ENCODE measurements at places on chromosomes 3 and 15.

- DNase-seq = no peak
Observed at GRCh38 chr15:98817745-98818144, 169.4 kb downstream of the IGF1R start.

DNA sequence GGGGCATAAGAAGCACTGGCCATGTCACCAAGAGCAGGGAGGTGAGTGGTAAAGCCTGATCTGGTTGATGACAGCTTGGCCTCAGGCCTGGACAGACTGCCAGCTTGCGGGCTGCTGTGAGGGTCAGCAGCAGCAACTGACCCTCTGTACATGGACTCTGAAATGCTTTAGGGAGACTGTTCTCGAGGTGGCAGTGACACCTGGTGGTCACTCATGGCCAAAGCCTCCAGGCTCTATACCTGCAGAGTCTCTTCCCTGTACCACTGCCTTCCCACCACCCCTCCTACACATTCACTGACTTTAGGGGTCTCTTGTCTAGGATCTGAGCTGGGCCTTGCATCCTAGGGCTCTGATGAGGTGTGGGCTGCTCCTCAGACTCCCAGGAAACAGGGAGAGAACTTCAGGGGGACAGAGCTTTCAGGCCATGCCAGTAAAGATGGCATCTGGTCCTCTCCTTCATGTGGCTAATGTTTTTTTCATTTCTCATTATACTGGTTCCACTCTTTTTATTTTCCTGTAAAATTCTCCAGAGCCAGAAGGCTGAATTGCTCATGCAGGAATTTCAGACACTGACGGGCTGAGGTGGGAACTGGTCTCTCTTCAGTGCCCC, 17.2 kb upstream of the TIMP4 start:
- no peak for DNase-seq

GRCh38 chr3:106337116-106337515, 468.3 kb upstream of the CBLB start:
- no peak for DNase-seq

- no peak for DNase-seq
Observed at GRCh38 chr3:123021996-123022510, 5.5 kb downstream of the SEMA5B start.

- no peak for DNase-seq
Observed at GRCh38 chr3:151135541-151136337, 50.3 kb downstream of the MED12L start.

DNA sequence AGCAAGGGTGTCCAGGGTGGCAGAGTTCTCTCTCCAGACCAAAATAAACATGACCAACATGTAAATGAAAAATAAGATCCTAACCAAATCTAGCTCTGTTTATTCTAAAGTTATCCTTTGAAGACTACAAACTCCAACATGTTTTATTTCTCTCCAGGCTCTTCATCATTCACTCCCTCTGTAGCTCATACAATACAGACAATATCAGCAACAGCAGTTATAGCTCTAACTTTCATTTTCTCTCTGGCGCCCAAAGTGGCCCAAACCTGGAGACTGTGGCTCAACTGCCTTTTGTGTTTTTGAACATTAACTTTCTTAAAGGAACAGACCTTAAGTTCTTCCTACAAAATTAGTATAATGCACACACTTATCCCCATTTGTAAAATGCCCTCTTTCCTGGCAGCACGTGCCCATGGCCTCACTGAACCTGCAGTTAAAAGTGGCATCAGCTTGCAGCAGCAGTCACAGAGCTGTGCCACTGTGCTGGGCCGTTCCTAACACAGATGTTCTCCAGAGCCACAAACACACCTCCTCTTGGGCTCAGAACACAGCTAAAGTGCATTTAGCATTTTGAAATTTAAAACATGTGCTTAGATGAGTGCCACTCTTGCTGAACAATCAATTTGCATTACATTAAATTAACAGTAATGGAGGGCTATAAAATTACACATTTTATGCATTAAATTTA, 91.9 kb downstream of the RORA start:
- no peak for DNase-seq

GRCh38 chr15:34318277-34319079, 19.1 kb downstream of the SLC12A6 start:
- DNase-seq = no peak

DNA sequence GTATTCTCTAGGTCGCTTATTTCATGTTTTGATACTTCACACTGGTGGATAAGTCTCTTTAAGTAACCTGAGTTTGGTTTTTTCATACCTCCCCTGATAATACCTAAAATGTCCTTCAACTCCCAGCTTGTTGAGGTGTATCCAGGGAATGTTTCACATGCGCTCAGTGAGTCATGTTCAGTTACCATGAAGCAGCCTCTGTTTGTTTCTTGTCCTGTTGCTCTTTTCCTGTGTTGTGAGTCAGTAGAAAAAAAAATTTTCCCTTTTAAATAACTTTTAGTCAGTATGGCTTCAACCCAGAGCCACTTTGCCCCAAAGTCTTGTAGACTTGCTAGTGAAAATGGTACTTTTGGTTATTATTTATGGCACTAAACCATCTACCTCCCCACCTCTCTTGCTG, 278.4 kb upstream of the ZPLD1 start:
- no peak for DNase-seq

- DNase-seq = no peak
Observed at GRCh38 chr15:46089467-46089935, 454.7 kb downstream of the SQOR start.

DNA sequence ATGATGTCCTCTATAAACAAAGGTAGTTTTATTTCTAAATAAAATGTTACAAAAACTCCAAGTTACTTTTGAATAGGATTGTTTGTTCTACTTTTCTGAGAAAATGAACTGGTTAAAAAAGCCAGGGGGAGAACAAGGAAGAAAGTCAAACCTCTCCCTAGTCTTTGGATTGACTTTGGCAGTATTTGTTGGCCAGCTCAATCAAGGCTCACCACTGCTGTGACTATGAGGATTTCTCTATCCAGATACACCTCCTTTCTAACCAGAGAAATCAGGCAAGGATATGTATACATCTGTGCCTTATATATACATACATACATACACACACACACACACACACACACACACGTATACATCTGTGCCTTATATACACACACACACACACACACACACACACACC, 107.8 kb downstream of the FEZF2 start:
- no peak for DNase-seq

DNA sequence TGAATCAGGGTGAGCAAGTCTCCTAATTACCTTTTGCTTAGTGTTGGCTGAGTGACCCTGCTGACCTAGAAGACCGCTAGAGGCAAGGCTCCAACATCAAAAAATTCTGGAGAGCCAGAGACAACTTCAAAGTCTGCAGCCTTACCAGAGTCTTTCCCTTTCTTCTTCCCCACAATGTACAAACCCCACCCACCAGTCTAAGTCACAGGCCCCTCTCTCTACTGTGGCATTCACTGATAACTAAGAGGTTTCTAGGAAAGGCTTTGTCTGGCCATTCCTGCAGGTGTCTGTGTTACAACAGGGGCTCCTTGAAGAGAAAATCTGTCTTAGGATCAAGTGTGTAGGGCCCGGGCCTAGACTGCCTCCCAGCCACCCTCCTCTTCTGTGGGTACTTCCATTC, 525 bp downstream of the MYH15 start:
- no peak for DNase-seq

DNA sequence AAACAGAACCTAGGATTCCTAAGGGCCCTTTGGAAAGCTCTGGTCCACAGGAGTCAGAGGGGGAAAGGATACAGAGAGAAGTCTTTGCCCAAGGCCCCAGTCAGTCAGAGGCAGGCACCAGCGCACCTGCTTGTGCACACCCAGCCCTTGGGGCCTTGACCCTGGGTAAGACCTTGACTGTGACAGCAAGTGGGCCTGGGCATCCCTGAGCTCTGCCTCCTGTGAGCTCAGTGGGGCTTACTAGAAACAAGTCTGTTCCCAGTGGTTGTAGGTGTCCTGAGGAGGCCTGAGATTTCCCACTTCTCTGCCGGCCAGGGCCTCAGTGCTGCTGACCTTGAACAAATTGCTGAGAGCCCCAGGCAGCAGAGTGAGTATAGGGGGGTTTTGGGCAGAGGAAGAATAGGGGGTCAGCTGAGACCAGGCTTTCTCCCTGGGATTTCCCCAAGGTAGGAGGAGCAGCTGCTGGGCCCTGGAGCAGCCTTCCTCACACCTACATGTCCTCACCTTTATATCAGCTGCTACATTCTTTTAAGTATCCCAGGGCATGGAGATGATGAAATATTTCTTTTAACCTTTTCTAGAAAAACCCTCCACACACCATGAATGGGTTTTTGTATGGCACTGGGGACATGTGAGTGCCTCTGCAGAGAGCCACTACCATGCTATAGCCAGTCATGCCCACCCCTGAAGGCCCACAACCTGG, 9.7 kb upstream of the DAG1 start:
- no peak for DNase-seq

DNA sequence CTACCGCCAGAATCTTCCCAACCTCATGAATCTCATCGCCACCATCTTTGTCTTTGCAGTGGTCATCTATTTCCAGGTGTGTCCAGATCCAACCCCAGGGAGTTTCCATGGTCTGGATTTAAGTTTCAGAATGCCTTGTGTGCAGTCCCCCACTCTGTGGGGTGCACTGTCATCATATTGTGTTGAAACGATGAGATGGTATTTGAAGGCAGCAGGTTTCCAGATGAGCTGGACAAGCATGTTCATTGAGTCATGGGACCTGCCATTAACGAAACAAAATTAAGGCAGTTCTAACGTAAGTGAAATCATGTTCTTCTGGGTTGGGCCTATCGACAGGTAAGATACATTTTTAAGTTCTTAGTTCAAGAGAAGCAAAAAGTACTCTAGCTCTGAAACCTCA, 12.7 kb downstream of the SEC61A1 start:
- DNase-seq = no peak

- no peak for DNase-seq
Observed at GRCh38 chr3:188152660-188153436, 1.1 kb upstream of the LPP start.

- DNase-seq = no peak
Observed at GRCh38 chr3:12449889-12450682, 34.2 kb upstream of the TSEN2 start.

GRCh38 chr3:119428538-119428937, 34.9 kb downstream of the TMEM39A start:
- DNase-seq = no peak

GRCh38 chr15:99704444-99704838, 28.8 kb downstream of the LYSMD4 start:
- no peak for DNase-seq

DNA sequence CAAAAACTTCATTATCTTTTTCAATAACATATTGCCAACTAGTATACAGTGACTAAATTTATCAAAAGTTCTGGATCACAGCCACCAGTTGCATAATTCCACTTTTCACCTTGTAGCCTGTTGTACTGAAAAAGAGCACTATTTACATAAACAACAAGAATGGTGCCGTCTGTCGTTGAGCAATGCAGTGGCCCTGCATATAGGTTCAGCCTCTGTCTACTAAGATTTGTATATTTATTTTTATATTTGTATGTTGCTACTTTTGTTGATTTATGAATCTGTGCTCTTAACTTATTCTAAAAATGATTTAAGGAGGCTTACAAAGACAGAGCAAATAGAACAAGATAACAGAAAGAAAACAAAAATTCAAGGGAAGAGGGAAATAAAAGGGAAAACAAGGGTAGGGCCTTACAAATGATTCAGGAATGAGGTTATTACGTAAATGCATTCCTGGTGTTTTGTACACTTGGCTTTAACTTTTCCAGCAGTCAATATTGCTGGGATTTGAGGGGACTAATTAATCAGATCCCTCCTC, 257.6 kb upstream of the STT3B start:
- no peak for DNase-seq

- no peak for DNase-seq
Observed at GRCh38 chr3:106631373-106632108, 745.7 kb upstream of the CCDC54 start.

DNA sequence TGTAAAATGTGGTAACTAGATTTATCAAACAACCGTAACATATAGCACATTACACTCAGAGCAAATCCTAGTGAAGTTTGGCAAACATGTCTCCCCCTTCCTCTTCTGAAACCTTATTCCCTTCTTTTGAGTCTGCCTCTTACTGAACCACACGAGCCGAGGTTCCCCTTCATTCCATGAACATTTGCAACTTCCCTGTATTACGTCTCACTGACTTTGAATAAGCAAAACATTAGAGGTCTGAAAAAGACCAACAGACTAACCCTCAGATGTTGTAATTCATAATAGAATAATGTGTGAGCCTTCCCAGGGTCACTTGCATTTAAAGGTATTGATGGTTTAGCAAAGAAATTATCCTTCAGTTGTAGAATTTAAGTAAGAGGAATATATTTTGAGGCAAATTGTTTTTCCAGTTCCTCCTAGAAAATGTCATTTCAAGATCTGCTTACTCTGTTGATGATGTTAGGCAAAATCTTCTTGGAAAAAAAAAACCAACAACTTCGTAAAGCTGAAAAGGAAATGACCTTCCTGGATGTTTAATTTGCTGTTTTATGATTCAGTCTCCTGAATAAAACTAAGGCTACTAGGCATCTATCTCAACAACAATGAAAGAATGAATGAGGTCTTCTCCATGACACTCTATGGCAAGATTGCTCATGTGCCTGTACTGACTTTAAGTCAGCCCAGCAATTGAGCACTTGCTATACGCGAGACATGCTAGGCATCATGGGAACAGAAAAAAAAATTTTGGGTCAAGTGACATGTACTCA, 296.9 kb upstream of the NECTIN3 start:
- no peak for DNase-seq

GRCh38 chr3:189720736-189721417, 89.7 kb downstream of the TP63 start:
- DNase-seq = no peak

- no peak for DNase-seq
Observed at GRCh38 chr15:99683000-99683670, 50.1 kb downstream of the LYSMD4 start.

DNA sequence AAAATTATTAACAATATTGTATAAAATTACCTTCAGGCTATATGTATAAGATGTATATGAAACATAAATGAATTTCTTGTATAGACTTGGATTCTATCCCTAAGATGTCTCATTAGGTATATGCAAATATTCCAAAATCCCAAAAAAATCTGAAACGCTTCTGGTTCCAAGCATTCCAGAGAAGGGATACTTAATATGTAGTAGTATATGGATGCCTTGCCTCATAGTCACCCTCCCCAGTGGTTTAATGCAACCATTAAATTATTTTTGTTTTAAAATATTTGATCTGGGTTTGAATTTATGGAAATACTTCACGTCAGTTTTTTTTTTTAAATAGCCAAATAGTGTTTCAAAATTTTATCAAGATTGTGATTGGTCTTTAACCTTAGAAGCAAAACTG, 27.2 kb downstream of the PLCL2 start:
- no peak for DNase-seq

GRCh38 chr3:12308517-12308916, 19.6 kb downstream of the PPARG start:
- DNase-seq = no peak

DNA sequence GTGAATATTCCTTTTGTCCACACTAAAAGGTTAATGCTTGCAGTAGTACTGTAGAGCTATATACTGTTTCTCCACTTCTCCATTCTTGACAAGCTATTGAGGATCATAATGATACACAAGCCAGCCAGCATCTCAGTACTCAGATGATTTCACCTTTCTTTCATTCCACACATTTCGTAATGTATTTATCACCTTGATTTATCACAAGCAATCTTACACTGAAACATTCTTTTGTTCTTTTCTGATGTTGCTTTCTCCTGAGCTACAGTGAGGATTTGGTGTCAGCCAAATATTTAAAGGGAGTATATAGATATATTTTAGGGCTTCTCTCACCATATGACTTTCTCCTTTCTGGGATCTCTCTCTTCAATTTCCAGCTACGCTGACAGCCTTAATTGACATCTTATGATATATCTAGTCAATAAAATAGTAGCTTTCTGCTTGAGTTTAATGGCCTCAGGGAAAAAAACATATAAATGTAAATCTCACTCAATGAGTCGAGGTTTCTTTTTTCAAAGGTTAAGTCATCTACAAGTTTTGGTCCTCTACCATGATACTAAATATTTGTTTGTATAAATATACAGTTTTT, 1327.0 kb downstream of the NSUN3 start:
- DNase-seq = no peak
